ENCODE measurements at places on chromosomes 5 and 9. TPM values are rescaled to one million over a fixed set of nuclear protein-coding genes. Genes with fewer than 3 reads are reported as not detected.

- no peak for DNase-seq
Observed at GRCh38 chr5:81006947-81007636, 46.9 kb downstream of the RASGRF2 start.

DNA sequence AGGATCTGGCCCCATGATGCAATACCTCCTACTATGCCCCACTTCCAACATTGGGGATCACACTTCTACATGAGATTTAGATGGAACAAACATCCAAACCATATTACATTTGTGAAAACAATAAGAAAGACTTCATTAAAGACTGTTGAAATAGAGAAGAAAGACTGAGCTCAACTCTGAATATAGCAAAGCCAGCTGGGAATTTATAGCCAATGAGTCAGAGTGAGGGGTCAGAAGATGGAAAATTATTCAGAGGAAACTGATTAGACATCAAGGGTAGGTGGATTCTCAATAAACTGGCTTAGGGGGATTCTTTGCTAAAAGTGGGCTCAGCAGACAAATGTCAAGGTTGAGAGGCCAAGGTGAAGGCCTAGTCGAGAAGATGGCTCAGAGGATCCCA lies 25.6 kb downstream of the BTF3 start:
- DNase-seq = no peak

DNA sequence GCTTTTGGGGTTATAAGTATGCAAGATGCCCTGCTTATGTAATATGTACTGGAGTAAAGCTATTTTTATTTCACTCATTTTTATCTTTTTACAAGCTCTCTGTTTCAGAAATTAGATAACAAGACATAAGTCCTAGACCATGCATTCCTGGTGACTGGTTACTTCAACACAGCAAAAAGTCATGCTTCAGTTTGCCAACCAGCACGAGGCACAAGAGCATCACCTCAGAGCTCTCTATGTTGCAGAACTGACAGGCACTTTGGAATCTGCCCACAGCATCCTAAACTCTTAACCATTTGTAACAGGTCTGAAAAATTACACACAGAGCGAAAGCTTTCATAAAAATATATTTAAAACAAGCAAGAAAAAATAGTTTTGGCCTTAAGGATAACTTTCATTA lies 112.8 kb downstream of the MARCHF11 start:
- DNase-seq = no peak

DNA sequence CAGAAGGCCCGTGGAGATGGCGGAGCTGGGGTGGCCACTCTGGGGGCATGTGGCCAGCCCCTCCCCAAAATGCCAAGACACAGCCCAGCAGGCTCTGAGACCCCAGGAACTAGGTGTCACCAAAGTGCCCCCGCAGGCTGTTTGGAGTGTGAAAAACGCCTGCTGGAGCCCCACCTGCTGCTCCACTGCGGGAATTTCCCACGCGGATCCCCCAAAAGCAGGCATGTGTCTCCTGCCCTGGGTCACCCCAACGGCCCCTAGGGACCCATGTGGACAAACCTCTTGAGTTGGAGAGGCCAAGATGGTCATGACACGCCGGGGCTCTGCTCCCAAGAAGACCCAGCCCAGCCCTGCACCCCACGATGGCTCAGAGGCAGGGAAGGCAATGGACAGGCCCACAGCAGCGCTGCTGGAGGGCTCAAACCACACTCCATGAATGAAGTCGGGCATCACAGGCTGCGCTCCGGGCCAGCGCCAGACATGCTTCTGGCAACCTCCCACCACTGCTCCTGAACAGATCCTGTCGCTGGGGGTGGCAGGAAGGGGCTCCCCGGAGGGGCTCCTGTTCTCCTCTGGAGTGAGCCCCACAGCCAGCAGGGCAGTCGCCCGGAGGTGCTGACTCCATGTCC lies 15.3 kb downstream of the NOTCH1 start:
- no peak for DNase-seq

- no peak for DNase-seq
Observed at GRCh38 chr5:102196481-102196880, 99.6 kb downstream of the SLCO4C1 start.

DNA sequence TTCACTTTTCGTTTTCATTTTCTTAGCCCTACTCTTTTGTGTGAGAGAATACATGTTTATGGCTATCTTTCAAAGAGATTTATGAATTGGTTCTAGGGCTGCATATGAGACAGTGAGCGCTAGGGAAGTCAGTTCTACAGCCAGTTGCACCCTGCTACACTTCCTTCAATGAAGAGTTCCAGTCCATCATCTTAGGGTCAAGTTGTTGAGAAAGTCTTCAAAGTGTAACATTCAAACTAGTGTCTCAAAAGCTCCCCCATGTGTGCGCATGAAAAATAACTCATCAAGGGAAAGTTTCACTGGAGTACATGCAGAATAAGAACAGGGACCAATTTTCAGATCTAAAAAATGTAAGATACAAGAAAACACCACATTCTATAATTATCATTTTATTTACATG lies 317.2 kb downstream of the DEPDC1B start:
- DNase-seq = peak; percentile 35

GRCh38 chr5:62042007-62042406 lies 264.0 kb upstream of the KIF2A start:
- no peak for DNase-seq

GRCh38 chr9:74645007-74645639 lies 148.0 kb downstream of the RORB start:
- peak; percentile 33 for DNase-seq

DNA sequence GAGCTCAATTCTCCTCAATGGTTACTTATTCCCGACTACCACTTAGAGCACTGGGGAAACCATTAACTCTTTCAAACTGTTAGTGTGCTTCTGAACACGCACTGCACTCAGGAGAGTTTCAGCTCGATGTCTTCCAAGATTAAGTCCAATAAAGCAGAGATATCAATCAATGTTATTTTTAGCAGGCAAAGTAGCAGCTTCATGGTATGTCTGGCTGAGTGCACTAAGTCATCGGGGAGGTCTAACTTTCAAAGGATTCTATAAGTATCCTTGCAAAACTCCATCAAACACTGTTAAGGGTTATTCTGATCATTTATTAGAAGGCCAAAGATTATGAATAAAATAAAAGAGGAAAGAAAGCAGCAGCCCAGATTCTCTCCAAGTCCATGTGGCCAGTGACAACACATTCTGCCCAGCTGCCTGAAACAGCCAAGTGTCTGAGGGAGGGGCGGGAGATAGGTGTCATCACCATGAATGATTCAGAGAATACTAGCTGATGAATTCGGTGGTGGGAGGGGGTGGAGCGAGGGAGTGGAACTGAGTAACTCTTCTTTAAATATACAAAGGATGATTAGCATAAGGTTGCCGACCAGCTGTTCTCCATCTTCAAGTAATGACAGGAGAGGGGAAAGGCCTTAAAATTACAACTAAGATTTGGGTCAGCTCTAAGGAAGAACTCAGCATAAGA lies 21.3 kb downstream of the NREP start:
- peak; percentile 79 for DNase-seq

GRCh38 chr5:57524348-57525060 lies 41.9 kb upstream of the ACTBL2 start:
- DNase-seq = no peak

- no peak for DNase-seq
Observed at GRCh38 chr5:2311851-2312250, 429.1 kb upstream of the IRX4 start.

DNA sequence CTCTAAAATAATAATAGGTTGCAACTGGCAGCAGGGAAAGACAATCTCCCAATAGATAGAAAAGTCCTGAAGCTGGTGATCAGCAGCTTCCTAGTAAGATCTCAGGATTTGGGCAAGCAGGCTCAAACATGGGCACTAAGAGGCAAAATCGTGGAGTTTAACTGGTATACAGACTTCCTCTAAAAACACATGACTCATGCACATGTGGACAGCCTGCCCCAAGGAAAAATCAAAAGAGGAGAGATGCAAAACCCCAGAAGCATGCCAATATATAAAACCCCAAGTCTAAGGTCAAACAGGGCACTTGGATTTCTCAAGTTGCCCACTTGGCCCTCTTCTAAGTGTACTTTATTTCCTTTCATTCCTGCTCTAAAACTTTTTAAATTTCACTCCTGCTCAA lies 62.8 kb downstream of the CDKN2A start:
- DNase-seq = no peak

DNA sequence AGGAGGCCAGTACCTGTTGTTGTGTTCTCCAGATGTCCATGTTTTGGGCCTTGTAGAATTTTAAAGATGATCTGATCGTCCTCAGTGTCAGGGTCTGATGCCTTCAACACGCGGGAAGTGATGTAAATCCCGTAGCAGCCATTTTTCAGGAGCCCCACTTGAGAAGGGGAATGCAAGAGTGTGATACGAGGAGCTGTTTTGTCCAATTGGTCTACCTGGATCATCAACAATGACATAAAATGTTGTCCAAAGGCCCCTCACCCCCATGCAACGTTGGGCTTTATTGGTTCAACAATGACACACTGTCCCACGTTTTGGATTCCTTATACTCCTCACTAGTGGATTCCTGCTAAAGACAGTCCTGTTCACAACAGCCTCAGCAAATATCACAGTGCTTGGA lies 48.1 kb upstream of the CER1 start:
- no peak for DNase-seq

GRCh38 chr5:10279925-10280720 lies 27.6 kb downstream of the CMBL start:
- no peak for DNase-seq

DNA sequence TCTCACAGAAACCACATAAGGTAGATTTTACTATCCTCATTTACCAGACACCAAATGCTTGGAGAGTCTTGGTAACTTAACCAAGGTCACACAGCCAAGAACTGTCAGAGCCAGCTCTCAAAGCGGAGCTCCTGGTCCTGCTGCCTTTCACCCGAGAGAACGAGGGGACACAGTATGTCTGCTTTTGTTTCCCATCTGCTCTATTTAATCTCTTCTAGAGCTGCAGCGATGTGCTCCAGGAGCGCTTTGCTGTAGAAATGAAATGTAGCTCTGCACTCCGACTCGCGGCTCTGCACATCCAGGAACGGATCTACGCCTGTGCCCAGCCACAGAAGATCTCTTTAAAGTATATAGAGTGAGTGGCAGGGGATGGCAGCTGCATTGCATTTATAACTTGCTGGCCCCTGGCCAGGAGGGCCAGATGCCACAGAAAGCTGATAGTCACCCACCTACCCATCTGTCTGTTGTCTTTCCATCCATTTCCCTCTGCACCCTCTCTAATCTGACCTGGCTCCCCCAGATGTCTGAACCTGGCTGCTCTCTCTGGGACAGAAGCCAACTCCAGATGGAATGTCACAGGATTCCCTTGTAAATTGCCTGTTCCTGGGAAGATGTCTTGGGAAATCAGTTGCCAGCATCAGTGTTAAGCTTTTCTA lies 21.4 kb upstream of the TRMT10B start:
- no peak for DNase-seq

DNA sequence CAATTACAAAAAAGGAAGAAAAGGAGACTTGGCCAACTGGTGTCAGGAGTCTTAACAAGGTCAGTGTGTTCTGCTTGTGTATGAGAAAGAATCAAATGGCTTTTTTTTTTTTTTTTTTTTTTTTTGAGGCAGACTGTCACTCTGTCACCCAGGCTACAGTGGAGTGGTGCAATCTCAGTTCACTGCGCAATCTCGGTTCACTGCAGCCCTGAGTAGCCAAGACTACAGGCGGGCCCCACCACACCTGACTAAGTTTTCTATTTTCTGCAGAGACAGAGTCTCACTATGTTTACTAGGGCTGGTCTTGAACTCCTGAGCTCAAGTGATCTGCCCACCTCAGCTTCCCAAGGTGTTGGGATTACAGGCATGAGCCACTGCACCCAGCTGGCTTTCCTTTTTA lies 3.1 kb upstream of the IL7R start:
- DNase-seq = peak; percentile 22

GRCh38 chr5:143331956-143332355 lies 71.5 kb downstream of the NR3C1 start:
- DNase-seq = no peak

The PAPPA gene
- 7.0 TPM for total RNA-seq

The SHB gene
- total RNA-seq = 29.6 TPM

The PKD2L2 gene
- not detected for total RNA-seq

The ACTBL2 gene
- total RNA-seq = 0.10 TPM

The SV2C gene
- not detected for total RNA-seq

The LHX2 gene
- 0.63 TPM for total RNA-seq

The GPR21 gene
- not detected for total RNA-seq

The DDX4 gene
- not detected for total RNA-seq

The PCA3 gene
- not detected for total RNA-seq

The C5orf63 gene
- total RNA-seq = 11.1 TPM

Measured in MCF 10A (cell line).